ENCODE measurements at places on chromosomes 3 and 15.

GRCh38 chr15:41004490-41004889 is 51.2 kb downstream of the CHAC1 start:
- no peak for DNase-seq

DNA sequence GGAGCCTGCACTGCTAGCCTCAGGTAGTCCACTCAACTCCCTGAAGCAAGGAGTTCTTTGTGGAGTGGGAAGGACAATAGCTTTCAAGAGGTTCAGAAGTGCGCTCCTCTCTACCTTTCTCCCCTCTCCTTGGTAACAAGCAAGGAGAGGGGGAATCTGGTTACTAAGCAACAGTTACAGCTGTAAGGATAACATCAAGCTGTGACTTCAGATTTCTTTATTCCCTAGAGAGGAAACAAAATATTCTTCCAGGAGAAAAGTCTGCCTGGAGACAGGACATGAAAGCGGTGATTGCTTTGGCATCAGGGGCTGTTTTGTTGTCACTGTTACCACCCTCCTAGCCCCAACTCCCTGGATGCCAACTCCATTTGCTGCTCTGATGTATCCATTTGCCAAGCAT is 70.4 kb downstream of the TRANK1 start:
- peak; percentile 22 for DNase-seq

GRCh38 chr15:59307165-59307537 is 65.5 kb downstream of the MYO1E start:
- DNase-seq: no peak

GRCh38 chr3:106176734-106177133 is 307.9 kb upstream of the CBLB start:
- DNase-seq: no peak

GRCh38 chr3:115072265-115073021 is 74.6 kb downstream of the ZBTB20 start:
- DNase-seq: no peak

- DNase-seq: no peak
Observed at GRCh38 chr15:55796321-55796965, 53.5 kb upstream of the PRTG start.

DNA sequence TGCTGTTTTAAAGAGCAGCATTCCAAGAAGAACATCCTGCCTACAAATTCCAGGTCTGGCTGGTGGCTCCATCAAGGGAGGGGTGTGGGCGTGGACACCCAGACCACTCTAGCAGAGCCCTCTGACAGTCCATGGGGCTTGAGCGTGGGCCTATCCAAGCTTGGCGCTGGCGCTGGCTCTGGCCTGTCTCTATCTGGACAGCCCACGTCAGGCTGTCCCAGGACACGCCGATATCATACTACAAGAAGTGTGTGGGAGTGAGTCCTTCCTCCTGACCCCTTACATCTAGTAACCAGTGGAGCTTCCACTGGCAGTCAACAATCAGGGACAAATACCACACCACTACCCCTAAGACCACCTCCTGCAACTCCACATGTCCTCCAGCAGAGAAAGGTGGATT is 17.1 kb upstream of the DUSP7 start:
- no peak for DNase-seq

- DNase-seq: no peak
Observed at GRCh38 chr3:36065321-36065720, 315.0 kb upstream of the STAC start.

- DNase-seq: no peak
Observed at GRCh38 chr3:151971814-151972579, 98.6 kb downstream of the SUCNR1 start.

GRCh38 chr3:14235003-14235911 is 56.6 kb downstream of the LSM3 start:
- DNase-seq: no peak

- no peak for DNase-seq
Observed at GRCh38 chr3:110391640-110392395, 679.8 kb upstream of the NECTIN3 start.

All from NCI-H524 treated with DMSO at 0.1 percent for 48 hours (cell line).